ENCODE measurements at places on chromosomes 13 and 19.
A peak's percentile ranks its signal among the peaks of the same experiment; 100 is the strongest.

DNA sequence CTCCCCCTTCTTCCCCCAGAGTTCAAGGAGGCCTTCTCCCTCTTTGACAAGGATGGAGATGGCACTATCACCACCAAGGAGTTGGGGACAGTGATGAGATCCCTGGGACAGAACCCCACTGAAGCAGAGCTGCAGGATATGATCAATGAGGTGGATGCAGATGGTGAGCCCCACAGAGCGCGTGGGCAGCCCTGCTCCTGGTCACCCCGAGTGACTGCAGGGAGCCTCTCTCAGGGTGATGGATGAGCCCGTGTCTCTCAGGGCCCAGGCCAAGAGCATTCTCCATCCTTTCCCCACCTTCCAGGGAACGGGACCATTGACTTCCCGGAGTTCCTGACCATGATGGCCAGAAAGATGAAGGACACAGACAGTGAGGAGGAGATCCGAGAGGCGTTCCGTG lies 7.0 kb downstream of the CALM3 start:
- no peak for DNase-seq

DNA sequence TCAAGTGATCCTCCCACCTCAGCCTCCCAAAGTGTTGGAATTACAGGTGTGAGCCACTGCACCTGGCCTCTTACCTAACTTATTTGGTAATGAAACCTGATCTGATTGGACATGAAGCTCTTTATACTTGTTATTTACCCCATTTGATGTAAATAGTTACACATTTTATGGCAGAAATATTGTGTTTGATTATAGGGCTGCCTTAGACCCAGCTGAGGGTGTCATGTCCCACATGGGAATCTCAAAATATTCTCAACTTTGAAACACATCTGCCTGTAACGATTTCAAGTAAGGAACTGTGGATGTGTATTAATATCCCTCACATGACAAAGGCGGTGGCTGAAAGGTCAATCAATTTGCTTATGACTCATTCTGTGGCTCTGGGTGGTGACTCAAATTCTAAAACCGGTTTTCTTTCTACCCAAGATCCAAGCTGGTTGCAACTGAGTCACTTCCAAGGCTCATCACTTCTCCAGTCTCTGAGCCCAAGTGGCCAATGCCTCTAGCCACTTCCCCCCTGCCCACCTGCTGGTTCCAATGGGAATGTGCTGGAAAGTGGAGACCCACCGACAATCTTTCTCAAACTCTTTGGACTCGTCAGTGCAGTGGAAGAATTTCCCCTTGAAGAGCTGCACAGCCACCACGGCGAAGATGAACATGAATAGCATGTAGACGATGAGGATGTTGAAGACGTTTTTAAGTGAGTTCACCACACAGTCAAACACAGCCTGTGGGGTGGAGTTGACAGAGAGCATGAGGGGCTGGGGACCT lies 110.9 kb downstream of the IER2 start:
- peak; percentile 22 for DNase-seq

GRCh38 chr19:10815969-10816644 lies 19.9 kb downstream of the TMED1 start:
- no peak for DNase-seq

DNA sequence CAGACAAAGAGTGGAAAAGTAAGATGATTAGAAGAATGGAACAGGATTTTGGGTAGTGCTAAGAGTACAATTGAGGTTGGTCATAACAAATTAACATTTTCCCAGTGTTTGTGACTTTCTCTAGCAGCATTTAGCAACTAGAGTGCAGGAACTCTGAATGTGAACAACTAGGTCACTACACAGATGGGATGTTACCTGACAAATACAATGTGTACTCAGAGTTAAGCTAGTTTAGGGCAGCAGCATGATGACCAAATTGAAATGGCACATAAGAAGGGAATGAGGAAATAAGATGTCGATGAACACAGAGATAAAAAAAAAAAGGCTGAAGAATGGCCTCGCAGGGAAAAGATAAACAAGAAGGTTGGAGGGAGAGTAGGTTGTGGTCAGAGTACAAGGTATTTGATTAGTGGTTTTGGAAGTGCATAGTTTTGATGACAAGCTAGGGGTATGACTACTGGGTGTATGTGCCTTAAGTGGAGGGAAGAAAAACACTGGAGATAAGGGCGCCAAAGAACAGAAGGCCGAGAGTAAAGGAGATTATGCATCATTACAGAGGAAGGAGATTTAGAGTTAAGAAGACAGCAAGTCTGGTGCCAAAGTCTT lies 381.1 kb downstream of the FGF14 start:
- no peak for DNase-seq

GRCh38 chr19:56838909-56839651 lies 1.4 kb downstream of the PEG3 start:
- DNase-seq, result no peak

DNA sequence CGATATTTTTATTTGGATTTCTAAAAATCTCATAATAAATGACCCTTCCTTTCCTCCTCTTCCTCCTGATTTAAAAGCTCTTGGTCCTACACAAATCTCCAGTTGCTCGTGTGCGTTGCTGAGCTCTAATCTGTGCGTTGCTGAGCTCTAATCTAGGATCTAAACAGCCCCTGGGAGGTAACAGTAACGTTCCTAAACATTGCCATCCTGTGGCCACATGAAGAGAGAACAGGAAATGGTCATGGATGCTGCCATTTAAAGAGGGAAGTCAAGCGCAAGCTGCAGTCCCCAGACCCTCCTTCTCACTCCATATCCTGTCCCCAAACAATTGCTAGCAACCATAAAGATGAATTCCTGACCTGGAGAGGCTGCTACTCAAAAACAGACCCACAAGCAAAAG lies 170.8 kb downstream of the NUFIP1 start:
- no peak for DNase-seq

DNA sequence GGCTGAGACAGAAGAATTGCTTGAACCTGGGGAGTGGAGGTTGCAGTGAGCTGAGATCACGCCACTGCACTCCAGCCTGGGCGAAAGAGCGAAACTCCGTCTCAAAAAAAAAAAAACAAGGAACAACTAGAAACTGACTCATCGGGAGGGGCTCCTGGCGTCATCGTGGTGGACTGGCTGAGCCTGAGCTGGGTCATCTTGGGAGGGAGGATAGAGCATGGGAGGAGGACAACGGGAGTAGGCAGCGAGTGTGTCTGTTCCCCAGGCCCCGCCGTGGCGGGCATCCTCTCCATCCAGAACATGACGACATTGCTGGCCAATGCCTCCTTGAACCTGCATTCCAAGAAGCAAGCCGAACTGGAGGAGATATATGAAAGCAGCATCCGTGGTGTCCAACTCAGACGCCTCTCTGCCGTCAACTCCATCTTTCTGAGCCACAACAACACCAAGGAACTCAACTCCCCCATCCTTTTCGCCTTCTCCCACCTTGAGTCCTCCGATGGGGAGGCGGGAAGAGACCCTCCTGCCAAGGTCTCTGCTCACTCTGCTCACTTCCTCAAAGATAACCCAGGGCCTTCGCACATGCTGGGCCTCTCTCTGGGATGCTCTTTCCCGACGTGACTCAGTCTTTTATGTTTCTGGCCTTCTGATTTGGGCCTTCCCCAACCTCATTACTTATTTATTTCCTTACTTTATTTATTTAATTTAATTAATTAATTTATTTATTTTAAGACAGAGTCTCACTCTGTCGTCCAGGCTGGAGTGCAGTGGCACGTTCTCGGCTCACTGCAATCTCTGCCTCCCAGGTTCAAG lies 16.6 kb downstream of the DDX39A start:
- no peak for DNase-seq

- DNase-seq, result no peak
Measured at GRCh38 chr13:27007166-27007565, 164.4 kb downstream of the USP12 start.

GRCh38 chr19:15538774-15539173 lies 30.4 kb downstream of the CYP4F22 start:
- no peak for DNase-seq

GRCh38 chr19:55118401-55118991 lies 1.1 kb upstream of the PPP1R12C start:
- no peak for DNase-seq

- DNase-seq, result no peak
Measured at GRCh38 chr19:55484593-55485438, at the start of gene NAT14. Gene NAT14, plus strand, starts transcription at chr19:55485188. Its CDS starts 521 bp downstream, at chr19:55485709.

- DNase-seq, result no peak
Measured at GRCh38 chr13:19519049-19519448, 42.3 kb downstream of the TPTE2 start.

DNA sequence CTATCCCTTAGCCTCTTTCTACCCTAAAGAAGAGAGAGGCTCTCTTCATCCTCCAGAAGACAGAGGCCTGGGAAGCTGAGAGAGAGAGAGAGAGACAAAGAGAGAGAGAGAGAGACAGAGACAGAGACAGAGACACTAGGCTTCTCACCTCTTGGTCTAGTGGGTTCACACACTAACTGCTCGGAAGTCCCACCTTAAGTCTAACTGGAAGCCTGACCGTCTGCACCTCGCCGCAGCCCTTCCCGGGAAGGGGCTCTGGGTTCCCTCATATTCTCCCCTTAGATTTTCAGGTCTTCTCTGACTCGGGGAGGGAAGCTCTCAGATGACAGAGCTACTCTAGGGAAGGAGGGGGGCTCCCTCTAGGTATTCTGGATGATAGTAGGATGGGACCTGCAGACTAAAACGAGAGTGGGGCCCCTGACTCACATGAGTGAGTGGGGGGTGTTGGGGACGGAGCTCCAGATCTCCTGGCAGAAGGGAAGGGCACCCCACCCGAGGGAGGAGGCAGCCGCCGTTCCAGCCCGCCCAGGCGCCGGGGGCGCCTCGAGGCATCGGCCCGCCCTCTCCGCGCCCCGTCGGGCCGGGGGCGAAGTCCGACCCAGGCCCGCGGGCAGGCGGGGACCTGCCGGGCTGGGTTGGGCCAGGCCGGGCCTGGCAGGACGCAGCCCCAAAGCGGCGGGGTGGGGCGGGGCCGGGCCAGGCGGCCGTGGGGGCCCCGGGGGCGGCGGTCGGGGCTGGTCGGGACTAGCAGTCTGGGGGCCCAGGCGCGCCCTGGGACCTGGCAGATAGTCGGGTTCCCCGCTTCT lies 2.0 kb upstream of the JUNB start:
- DNase-seq, result no peak

- no peak for DNase-seq
Measured at GRCh38 chr13:29847501-29847983, 2.9 kb downstream of the UBL3 start.

DNA sequence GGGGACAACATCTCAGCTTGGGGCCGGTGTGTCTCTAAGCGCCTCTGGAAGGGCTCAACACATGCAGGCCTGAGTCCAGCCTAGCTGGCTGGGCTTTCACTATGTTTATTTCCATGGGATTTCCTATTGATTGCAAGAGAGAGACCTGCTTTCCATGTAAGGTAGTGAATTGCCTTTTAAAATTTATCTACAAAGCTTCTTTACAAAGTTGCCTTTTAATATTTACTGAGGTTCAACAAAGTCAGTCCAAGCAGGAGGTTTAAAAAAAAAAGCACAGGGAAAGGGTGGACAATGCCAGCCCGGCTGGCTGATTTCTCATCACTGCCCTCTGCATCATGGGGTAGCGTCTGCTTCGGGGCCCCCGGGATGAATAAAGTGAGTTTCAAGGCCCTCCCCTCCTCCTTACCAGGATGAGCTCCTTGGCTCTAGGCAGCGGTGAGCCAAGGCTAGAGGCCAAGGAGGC lies 15.8 kb downstream of the TLE2 start:
- no peak for DNase-seq

DNA sequence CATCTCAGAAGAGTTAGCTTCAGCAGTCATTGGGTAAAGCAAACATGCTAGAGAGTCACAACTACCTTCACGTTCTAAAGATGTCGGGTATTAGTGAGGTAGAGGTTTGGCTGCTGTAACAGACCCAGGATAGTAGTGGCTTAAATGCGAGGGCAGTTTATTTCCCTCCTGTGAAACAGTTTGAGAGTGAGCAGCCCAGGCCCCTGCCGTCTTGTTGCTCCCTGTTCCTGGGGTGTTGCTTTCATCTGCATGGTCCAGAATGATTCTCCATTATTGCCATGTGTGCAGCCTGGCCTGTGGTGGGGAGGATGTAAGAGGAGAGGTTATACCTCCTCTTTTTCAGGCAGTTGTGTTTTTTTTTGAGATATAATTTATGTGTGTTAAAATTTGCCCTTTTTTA lies 63.7 kb downstream of the SIPA1L3 start:
- no peak for DNase-seq

DNA sequence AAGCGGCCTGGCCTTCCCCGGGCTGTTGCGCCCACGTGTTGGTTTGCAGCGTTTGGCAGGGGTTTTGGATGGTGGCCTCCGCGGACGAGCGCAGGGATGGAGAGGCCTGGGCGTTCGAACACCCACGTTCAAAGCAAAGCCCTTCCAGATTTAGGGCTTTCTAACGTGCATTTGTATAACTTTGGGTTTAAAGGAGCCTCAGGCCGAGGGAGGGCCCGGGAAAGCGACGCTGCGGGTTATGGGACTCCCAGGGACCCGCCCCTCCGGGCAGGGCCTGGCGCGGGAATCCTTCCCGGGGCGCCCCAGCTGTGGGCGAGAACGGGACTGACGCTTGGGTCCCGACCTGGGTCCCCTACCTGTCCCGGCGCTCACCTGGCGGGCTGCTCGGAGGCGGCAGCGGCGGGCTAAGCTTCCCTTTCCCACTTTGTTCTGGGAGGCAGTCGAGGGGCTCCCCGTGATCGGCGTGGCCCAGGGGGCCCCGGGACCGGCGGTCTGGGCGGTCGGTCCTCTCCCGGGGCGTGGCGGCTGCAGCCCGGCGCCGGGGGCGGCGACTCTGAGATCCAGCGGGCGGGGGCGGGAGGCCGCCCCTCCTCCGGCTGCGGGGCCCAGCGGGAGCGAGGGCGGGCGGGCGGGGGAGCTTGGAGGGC lies at the start of gene FBXO17:
Gene FBXO17 (minus strand): TSS at position 529 of the 647 bp plus-strand sequence. CDS start 25,423 bp downstream, outside the sequence.
- DNase-seq, result no peak

- DNase-seq, result peak; percentile 4
Measured at GRCh38 chr13:41563984-41564365, 106.6 kb downstream of the RGCC start.

- no peak for DNase-seq
Measured at GRCh38 chr19:53537121-53537520, 824 bp upstream of the ZNF331 start.

DNA sequence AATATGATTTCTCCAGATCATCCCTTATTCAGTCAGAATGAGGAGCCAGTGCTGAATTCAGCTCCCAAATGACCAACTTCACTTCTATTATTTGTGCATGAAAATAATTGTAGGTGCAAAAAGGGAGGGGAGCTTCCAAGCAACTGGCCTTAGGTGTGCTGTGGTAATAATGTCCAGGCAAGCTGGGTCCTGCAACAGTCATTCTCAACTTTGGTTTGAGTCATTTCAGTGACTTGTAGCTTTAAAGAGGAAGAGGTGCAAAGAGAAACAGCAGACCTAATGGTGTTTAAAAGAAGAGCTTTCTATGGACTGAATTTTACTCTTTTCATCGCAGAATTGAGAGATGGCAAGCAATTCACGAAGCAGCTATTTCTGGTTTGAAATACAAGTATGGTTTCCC lies 29.2 kb upstream of the FGF9 start:
- DNase-seq, result no peak

- DNase-seq, result no peak
Measured at GRCh38 chr13:49366841-49367240, 77.0 kb downstream of the CAB39L start.

- DNase-seq, result no peak
Measured at GRCh38 chr19:2351591-2351990, 8.5 kb upstream of the TMPRSS9 start.

DNA sequence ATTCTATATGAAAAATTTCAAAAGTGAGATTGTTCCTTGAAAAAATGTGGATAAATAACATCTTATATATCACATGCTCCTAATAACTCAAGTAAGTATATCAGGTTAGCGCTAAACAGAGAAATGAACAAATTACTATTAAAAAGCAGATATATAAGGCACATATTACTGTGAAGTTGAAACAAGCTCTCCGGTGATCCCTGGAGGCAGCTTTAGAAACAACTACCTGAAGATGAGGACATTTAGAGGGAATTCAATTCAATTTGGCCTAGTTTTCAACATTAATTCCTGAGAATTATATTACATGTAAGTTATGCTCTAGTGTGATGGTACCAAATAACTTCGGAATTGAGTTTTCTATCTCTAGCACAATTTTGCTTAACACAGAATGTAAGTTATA lies 1373.6 kb upstream of the SPRY2 start:
- DNase-seq, result no peak
